Cardiac atrium fibroblast (primary cell): ENCODE measurements at places on chromosomes 7 and 10. TPM values are rescaled to one million over a fixed set of nuclear protein-coding genes. Genes with fewer than 3 reads are reported as not detected.

Gene SFTPA1
- not detected in 2 replicates for total RNA-seq

Gene OPN1SW
- total RNA-seq, result not detected in 2 replicates

Gene CRYGN
- total RNA-seq, result not detected in 2 replicates

Gene CRTAC1
- not detected in 2 replicates for total RNA-seq
